Activated T-cell treated with anti-CD3 and anti-CD28 coated beads, Interleukin-2, amount 50 U/mL, for 48 hours (primary cell): ENCODE measurements at places on chromosomes 1 and 21.
A peak's percentile ranks its signal among the peaks of the same experiment; 100 is the strongest.

GRCh38 chr1:179017383-179018326 lies 8.0 kb upstream of the FAM20B start:
- DNase-seq, result no peak

DNA sequence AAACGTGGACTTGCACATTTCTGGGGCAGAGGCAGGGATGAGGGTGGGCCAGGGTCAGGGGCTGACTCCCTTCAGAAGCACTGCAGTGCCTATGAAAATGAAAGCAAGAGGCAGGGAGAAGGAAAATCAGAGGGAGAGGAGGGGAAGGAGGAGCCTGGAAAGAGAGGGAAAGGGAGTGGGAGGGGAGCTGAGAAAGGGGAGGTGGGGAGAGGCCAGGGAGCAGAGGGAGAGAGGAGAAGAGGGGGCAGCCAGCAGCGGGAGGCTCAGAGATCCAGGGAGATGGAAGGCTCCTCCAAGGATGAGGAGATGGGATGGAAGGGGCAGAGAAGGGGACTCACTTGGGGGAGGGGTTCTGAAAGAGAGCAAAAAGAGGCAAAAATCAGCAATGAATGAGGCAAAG lies 96.3 kb upstream of the KLHDC7A start:
- no peak for DNase-seq

DNA sequence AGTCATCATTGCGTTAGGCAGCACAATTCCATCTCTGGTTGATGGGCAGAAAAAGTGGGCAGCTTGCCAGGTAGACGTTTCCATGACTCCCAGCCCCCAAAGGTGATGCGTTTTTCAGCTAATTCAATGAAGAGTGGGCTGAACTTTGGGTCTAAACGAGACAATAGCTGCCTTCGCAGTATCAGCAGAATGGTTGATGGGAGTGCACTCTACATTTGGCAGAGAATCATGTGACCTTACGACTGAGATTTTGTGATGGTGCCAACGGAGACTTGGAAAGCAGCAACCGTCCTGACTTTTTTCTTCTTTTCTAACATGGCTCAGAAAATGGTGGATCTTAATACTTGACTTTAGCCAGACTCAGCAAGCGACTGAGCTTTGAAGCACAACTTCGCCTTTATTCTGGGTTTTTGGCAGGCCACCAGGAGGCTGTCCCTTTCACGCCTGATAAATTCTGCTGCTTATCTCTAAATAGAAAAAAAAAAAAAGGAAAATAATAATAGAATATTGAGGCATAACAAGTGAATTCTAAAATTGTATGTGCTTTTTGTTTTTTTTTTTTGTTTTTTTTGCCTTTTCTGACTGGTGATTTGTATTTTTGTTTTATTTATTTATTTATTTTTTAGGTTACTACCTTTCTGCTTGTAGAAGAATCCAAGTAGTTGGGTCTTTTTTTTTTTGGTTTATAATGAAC lies 804.8 kb downstream of the USP25 start:
- DNase-seq, result no peak

GRCh38 chr1:61247051-61247825 lies 164.9 kb downstream of the NFIA start:
- no peak for DNase-seq

DNA sequence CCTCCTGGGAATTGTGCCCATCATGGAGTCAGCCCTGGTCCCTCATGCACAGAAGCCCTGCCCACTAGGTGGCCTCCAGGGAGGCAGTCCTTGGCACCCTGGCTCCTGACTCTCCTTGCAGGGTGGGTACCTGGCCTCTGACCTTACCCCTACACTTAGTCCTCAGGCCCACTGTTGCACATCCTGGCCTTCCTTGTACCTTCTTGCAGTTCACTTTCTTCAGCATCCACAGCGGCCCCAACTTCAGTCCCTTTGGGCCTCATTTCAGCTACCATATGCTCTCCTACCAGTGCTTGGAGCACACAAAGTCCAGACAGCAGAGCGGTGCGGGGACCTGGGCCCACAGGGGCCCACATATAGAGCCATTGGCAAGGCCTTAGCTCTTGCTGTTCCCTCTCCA lies 19.2 kb upstream of the PARP1 start:
- DNase-seq, result peak; percentile 13

DNA sequence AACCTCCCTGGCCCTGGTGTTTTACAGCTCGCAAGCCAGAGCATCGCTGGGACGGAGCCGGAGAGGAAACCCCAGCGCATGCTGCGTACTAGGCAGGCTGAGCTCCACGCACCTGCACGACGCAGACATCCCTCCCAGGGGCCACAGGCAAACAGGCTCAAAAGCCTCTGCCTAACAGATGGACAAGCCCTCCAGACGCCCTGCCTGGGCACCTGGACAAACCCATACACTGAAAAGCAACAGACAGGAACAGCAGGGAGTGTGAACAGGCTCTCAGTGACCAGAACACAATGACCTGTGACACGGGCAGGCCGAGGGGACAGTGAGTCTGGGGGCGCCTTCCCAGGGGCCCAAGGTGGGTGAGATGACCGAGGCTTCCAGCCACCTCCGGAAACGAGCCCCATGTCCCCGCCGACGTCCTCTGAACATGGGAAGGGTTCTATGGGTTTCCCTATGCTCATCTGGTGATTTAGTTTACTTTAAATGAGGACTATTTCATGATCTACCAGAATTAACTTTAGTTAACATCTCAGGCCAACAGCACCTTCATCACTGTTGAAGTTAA lies 40.3 kb downstream of the NPHP4 start:
- no peak for DNase-seq

- DNase-seq, result peak; percentile 67
Measured at GRCh38 chr1:93715529-93716126, 34.0 kb upstream of the BCAR3 start.

DNA sequence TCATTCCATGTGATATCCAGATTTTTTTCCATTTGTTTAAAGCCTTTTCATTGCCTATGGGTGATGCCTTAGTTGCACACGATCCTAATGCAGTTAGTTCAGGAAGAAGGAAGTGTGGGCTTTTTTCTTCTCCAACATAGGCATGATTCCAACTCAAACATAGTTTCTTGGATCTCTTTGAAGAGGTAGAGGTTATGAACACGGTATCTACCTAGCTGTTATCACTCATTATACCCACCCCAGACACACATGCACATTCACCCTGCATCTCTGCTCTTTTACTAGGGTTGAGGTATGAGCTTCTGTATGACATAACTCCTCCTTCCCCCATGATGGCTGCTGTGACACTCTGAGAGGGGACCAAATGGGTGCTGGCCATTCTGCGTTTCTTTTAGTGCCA lies 122.1 kb upstream of the ZNF648 start:
- no peak for DNase-seq

- DNase-seq, result no peak
Measured at GRCh38 chr1:236292425-236292824, 10.7 kb upstream of the ERO1B start.

DNA sequence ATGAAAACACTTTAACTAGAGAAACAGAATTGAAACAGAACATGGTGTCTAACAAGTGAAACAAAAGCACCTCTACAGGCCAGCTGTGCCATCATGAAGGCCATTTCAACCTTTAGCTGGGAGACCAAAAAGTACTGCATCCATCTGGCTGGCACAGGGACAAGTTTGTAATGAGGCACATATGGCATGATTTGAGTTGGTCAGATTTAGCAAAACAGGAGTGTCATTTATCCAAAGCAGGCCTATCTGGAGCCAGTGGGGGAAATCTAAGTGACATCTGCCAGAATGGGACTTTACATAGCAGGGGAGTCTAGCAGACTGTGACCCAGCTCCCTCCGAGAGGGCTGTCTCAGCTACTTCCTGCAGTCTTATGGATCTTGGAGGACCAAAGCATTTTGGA lies 51.9 kb downstream of the DNTTIP2 start:
- no peak for DNase-seq

GRCh38 chr1:219277304-219278105 lies 103.8 kb downstream of the LYPLAL1 start:
- DNase-seq, result no peak

DNA sequence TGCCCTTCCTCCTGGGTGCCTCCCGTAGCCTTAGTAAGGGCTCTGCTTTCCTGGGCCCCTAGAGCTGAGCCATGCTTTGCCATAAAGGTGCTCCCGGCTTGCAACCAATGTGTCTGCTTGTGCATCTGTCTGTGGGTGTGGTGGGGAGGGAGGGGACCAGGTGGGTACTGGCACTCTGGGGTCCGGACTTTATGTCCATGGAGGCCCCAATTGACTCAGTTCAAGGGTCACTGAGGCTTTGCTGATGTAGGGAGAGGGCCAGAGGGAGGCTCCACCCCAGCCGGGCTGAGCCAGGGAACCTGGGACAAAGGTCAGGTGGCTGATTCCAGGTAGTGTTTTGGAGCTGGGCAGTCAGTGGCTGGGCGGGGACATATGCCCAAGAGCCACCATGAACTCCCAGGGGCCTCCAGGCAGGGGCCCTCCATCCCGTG lies 15.0 kb downstream of the TNFRSF25 start:
- DNase-seq, result no peak

DNA sequence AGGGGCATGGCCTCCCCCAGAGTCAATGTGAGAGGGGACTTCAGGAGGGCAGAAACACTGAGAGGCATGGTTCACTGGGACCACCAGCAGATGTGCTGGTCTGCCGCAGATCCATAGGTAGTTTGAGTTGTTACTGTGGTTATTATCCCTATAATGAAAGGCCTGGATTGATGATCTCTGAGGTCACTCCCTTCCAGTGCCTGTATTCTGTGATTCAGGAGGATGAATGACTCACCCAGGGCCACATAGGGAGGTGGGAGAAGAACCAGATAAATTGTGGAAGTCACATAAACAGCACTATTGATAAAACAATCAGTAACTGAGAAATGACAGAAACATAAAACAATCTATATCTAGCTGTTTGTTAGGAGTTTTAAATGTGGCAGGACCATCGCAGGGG lies 22.7 kb upstream of the ACTL8 start:
- no peak for DNase-seq

GRCh38 chr1:182367926-182368325 lies 23.7 kb downstream of the GLUL start:
- no peak for DNase-seq

GRCh38 chr1:210755991-210756659 lies 377.8 kb downstream of the KCNH1 start:
- DNase-seq, result no peak

DNA sequence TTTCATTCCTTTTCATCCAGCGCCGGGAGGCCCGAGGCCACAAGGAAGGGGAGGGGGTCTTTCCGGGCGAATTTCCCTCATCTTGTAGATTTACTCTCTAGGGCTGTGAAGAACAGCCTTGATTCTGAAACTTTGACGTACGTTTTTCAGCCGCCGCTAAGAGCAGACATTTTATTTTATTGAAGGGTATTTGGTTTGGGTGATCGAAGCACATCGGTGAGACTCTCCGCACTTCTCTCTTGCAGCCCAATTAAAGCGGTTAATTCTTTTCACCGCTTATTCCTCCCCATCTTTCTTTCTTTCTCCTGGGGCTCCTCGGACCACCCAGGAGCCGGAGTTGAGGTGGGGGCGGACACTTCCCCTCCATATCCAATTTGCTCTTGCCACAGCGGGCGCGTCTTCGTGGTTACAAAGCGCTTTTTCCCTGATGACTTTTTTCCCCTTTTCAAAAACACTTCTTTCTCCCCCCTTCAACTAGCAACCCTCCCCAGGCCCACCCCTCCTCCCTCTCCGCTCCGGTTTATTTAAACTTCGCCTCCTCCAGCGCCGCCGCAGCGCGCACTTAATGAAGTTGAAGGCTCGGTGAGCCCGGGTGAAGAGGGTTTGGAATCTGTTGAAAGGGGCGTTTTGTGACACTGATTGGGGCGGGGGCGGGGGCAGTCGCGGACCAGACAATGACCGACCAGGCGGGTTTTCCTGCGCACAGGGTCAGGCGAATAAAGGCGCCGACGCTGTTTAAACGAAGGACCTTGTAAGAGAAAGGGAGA lies 5.9 kb downstream of the FOXD2 start:
- no peak for DNase-seq

DNA sequence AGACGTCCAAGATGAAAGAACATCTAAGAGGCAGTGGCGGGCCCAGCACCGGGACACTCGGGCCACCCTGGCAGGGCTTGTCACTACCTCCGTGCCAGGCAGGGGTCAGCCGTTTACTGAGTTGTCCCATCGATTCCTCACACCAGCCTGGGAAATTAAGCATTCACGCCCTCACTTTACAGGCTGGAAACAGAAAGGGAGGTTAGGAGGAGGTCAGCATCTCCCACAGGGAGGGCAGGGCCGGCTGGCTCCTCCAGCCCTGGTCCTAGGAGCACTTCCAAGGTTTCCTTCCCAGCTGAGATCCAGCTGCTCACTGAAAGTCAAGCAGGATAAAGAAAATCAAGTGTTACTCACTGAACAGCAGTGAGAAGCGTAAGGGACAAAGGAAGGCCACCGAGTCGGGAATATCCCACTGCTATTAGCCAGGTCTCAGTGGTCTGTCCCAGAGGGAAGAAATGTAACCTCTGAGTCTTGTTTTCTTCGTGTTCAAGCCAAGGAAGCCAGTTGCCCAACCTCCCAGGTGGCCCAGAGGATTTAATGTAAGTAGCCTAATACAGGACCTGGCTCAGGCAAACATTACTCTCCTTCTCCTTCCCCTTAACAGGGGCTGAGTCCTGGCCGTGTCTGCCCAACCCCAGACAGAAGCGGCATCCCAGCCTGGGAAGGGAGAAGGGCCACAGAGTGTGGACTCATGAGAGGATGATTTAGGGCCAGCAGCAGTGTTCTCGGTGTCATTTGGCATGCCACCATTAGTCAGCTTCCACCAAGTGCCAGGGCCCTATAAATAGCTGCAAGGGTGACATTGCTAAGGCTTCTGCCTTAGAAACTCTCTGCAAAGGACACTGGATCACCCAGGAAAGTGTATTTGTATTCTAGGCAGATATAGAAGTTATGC lies 203.1 kb upstream of the GALNT2 start:
- DNase-seq, result no peak

GRCh38 chr1:109201123-109201703 lies 12.5 kb upstream of the SARS1 start:
- DNase-seq, result peak; percentile 84

- no peak for DNase-seq
Measured at GRCh38 chr1:178341261-178341956, 155.4 kb downstream of the CLEC20A start.

DNA sequence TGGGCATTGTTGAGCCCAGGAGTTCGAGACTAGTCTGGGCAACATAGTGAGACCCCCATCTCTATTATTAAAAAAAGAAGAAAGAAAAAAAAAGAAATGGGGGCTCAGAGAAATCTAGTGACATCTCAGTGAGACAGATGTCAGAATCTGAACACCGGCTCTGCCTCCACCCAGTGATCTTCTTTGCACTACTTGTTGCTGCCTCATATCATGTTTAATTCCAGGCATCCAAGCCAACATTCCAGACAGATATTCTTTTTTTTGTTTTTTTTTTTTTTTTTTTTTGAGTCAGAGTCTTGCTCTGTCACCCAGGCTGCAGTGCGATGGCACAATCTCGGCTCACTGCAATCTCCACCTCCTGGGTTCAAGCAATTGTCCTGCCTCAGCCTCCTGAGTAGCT lies 5.0 kb upstream of the ARL8A start:
- no peak for DNase-seq
